ENCODE measurements at places on chromosomes 5 and 9.

DNA sequence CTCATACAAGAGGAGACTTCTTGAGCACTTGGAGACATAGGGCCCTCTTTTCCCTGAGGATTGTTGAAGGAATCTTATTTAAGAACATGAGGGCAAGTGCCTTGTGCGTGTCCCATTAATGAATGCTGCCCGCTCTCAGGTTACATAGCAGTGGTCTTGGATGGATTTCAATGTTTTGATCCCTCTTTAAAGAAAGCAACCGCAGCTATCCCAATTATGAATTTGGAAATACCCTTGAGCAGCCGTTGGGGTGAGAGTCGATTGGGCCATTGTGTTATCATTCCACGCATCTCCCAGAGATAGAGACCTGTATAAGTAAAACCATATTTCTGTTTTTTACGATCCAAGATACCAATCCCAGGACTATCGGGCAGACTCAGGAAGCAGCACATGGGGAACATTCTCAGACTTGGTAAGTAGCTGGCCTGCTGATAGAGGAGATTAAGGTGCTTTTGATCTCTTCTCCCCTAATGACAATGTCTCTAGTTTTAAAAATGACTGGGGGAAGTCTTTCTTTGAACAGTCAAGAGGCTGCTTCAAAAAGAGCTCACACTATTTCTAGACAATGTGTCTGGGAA is 145.3 kb downstream of the MACROH2A1 start:
- no peak for DNase-seq

DNA sequence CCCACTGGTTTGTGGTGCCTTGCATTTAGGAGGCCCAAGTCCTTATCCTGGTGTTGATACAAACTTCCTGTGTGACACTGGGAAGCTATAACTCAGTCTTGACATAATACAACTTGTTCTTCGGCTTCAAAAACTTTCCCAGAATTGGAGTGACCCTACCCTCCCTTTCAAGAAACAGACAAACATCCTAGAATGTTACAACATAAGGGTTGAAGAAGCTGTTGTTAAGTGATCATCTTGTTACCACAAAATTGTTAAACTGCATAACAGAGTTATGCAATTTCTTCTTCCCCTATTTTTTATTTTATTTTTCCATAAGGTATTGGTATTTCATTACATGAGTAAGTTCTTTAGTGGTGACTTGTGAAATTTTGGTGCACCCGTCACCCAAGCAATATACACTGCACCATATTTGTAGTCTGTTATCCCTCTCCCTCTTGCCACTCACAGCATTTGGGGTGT is 21.3 kb downstream of the TLR4 start:
- no peak for DNase-seq

DNA sequence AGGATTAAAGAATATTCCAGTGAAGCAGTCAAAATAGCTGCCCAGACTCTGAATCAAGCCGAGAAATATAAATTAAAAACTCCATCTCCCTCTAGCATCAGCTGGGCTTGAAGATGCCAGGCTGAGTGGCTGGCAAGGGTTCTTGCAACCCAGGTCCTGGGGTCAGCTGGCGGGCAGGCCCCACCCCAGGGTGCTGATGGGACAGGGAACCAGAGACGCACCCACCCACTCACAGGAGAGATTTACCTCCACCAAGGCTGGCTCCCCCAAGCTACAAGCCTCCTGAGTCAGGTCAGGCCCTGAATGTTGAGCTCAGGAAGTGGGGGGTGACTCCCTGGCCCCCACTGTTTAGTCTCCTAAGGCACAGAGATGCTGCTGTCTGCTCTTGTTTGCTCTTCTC is 83.9 kb upstream of the HSPA9 start:
- DNase-seq = no peak

GRCh38 chr5:142911170-142911569 is 141.0 kb downstream of the ARHGAP26 start:
- DNase-seq = no peak

DNA sequence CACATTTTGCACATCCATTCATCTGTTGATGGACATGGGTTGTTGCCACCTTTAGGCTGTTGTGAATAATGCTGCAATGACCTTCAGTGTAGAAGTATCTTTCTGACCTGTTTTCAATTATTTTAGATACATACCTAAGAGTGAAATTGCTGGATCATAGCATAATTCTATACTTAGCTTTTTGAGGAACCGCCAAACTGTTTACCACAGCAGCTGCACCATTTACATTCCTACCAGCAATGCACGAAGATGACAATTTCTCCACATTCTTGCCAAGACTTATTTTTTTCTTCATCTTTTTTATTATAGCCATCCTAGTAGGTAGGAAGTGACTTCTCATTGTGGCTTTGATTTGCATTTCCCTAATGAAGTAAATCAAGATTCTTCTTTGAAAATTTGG is 36.5 kb upstream of the ASTN2 start:
- no peak for DNase-seq

Measured in urothelium cell line (cell line).